ENCODE measurements at places on chromosomes 3 and 15. TPM values are rescaled to one million over a fixed set of nuclear protein-coding genes. Genes with fewer than 3 reads are reported as not detected.

The ZCWPW2 gene
- 1.4 TPM for polyA plus RNA-seq

The HDC gene
- polyA plus RNA-seq, result 2.1 TPM

The LNP1 gene
- 1.6 TPM for polyA plus RNA-seq

The CPLX3 gene
- polyA plus RNA-seq, result 1.1 TPM

The ZNF774 gene
- polyA plus RNA-seq, result 1.9 TPM

The ST8SIA2 gene
- polyA plus RNA-seq, result 0.48 TPM

The NMNAT3 gene
- 5.2 TPM for polyA plus RNA-seq

The CD86 gene
- 18.0 TPM for polyA plus RNA-seq

The FGF7 gene
- 5.0 TPM for polyA plus RNA-seq

The SRPRB gene
- 17.7 TPM for polyA plus RNA-seq

The SCN11A gene
- 0.59 TPM for polyA plus RNA-seq

The TAGLN3 gene
- polyA plus RNA-seq, result 1.5 TPM

The STRIT1 gene
- polyA plus RNA-seq, result 0.32 TPM

The DUOXA1 gene
- 4.8 TPM for polyA plus RNA-seq

The TGM5 gene
- polyA plus RNA-seq, result 1.2 TPM

The PRTG gene
- polyA plus RNA-seq, result 0.16 TPM

The ISL2 gene
- polyA plus RNA-seq, result 0.23 TPM

The ANKUB1 gene
- not detected for polyA plus RNA-seq

The FRMD4B gene
- polyA plus RNA-seq, result 12.8 TPM

The SNX22 gene
- polyA plus RNA-seq, result 23.9 TPM
